Stimulated activated CD8-positive, alpha-beta memory T cell treated with anti-CD3 and anti-CD28 coated beads, Interleukin-7, amount 100 ng/mL, for 48 hours (primary cell): ENCODE measurements at places on chromosomes 2 and 18.

- DNase-seq: no peak
These were observed 42.3 kb upstream of the IGFBP5 start for GRCh38 chr2:216737676-216738075.

GRCh38 chr2:9108210-9108967, 98.2 kb upstream of the ASAP2 start:
- no peak for DNase-seq

- DNase-seq: no peak
These were observed 102.2 kb downstream of the OSBPL6 start for GRCh38 chr2:178296394-178297090.

DNA sequence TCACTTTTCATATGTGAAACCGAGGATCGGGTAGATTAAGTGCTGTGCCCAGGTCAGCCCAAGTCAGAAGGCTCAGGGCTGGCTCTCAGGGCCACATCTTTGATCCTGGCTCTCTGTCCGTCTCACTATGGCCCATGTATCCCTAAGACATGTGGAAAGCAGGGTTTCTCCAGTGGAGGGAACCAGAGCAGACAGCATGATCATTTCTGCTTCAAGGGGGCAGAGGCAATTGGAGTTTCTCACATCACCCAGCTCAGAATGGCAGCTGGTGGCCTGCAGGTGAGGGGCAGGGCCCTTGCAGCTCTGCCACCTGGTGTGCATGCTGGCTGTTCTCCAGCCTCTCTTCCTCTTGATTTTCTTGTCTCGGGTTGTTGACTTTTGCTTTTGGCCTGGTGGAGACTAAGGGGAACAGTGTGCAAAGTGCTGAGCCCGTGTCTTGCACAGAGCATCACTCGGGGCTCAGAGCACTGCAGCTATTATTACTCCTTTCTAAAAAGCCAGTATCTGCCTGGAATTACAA, 27.0 kb downstream of the LDLRAD4 start:
- no peak for DNase-seq

DNA sequence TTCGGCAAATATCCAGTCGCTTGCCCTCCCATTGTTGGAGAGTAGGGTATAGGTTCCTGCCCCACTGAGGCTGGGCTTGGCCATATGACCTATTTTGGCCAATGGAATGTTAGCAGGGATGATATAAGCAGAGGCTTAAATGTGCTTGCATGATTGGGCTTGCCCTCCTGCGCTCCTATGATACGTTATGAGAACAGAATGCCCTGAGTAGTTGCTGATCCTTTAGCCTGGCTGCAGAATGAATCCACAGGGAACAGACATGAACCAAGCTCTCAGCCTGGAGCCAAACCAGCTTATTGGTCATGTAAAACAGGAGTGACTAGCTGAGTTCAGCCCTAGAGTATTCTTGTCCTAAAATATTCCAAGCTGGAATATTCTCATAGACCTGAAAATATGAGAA, 34.8 kb upstream of the IMP4 start:
- DNase-seq: no peak

DNA sequence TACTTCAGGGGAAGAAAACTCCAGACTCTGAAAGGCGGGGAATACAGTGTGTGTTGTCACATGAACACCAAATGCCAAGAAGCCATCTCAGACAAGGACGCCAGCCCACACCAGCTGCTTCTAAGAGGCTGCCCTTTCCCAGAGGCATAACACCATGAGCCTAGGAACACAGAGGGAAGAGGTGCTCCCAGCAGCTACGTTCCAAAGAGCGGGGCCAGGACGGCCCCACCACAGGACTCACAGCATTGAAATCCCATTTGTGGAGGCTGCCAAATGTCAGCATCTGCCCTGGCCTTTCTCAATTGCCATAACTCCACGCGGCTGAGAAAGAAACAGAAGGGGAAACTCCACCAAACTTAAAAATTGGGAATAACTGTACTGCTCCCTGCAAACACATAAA, 20.1 kb upstream of the ID2 start:
- DNase-seq: no peak

DNA sequence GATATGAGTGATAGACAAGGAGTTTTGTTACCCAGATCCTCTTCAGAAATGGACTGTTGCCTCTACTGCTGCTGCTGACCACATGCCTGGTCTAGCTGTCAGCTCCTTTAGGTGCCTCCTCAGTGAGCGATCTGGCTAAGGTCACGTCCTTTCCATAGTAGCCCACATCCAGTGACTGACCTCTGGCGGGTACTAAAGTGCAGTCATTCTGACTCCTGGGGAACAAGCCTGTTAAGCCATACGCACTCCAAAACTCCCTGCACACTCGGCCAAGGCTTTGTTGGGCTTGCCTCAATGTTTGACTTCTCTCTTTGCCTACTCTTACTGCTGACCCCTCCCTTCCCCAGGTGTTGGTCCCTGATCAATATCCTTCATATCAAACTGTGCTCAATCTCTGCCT, 685.2 kb downstream of the IRS1 start:
- DNase-seq: no peak

DNA sequence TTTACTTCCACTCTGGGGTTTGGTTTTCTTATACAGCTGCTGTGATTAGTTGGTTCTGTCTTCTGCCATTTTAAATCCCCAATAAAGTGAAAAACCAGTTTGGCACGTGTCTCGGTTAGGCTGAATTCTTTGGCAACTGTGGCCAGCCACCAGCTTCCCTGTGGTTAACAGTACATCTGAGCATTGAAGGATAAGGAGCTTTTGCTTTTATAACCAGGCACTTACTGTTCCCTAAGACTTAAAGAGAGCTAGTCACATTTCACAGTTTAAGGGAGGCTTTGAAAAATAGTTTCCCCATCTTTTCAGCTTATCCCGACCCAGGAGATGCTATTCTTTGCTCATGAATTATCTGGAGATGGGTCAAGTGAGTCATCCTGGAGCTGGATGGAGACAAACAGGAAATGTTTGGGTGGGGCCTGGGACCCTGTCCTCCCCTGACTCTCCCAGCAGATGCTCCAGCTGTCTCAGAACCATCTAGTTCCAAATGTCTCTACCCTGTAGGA, 57.3 kb upstream of the EML6 start:
- no peak for DNase-seq

DNA sequence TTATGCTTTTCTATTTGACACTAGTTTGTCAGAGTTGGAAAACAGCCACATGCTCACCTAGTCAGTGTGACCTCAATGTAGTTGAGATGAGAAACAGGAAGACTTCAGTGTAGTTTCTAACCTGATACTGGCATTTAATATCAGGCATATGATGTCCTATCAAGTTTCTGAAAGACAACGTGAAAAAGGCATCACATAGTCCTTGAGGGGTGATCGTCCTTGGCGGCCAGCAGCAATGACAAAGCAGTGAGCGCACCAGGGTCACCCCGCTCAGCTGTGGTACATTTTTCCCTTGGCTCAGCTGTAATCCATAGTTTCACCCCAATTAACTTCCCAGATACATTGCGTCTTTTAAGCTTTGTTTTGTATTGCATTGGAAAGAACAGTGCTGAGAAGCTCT, 4.3 kb downstream of the HSPE1 start:
- no peak for DNase-seq

DNA sequence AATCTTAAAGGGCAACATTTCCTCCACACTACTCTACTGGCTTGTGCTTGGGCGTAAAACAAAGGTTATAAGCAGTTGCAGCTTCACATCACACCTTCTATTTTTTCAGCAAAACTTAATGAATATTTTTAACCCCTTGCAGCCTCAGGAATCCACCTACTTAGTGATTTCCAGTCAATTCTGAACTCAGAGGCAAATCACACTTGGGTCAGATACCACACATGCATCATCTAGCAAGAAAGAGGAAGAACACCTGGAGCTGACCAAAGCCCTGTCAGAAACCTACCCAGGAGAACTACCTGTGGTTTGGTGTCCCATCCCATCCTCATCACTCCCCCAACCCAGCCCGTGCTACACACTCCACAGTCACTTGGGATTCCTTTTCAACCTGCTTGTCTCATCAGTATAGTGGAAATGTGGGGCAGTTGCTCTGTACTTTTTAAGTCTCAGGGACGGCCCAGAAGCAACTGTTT, 25.5 kb downstream of the PIAS2 start:
- peak; percentile 3 for DNase-seq

DNA sequence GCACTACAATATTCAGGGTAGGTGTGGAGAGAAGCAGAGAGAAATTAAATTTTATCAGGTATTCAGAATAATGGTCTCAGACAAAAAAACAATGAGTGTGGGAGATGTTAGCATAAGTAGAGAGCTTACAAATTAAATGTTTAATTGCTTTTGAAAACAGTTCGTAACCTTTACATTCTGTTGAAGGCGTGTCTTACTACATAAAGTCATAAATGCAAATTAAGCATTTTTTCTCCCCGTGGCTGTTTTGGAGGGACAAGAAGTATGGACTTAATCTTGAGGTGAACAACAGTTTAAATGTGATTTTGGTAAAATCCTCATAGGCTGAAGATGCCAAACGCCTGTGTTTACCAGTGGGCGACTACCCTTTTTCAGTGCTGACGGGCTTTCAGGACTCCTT, 55.8 kb downstream of the OXER1 start:
- DNase-seq: no peak

- DNase-seq: no peak
These were observed 24.7 kb downstream of the SNRPD1 start for GRCh38 chr18:21636769-21637168.

- no peak for DNase-seq
These were observed 111.6 kb upstream of the CYP1B1 start for GRCh38 chr2:38187541-38188011.

DNA sequence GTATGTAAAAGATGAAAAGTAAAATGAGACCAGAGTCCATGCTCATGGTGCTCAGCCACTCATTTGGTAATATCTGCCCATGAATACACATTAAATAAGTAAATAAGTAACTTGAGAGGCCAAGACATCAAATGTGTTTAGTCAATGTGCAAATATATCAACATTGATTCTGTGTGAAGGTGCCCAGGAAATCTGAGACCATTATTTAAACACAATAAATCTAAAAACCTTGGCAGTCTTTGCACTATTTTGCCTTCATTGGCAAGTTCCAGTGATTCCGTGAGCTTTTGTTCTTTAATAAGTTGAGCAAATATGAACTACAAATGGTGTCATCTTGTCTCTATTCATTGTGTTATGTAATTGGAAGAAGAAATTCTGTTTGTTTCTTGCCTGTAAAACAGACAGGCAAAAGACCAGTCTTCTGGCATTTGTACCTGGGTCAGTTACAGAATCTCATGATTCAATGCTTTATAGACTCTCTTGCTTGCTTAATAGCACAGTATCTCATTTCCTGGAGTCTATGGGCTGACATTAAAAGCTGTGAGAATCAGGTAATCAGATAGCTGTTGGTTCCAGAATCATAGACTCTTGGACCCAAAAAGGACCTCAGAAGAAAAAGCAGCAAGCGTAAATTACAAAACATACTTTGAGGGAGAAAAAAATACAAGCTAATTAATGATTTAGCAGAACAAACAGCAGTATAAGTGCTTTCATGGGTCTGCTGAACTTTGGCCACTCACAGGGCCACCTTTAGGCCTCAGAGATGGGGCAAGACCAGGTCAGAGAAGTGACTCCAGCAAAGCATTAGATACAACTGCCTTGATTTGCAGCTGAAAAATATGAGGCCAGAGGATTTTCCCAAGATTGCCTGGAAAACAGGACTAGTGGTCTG, 20.0 kb upstream of the SERPINB3 start:
- no peak for DNase-seq

- no peak for DNase-seq
These were observed 261.2 kb downstream of the BCL11A start for GRCh38 chr2:60292242-60292641.

DNA sequence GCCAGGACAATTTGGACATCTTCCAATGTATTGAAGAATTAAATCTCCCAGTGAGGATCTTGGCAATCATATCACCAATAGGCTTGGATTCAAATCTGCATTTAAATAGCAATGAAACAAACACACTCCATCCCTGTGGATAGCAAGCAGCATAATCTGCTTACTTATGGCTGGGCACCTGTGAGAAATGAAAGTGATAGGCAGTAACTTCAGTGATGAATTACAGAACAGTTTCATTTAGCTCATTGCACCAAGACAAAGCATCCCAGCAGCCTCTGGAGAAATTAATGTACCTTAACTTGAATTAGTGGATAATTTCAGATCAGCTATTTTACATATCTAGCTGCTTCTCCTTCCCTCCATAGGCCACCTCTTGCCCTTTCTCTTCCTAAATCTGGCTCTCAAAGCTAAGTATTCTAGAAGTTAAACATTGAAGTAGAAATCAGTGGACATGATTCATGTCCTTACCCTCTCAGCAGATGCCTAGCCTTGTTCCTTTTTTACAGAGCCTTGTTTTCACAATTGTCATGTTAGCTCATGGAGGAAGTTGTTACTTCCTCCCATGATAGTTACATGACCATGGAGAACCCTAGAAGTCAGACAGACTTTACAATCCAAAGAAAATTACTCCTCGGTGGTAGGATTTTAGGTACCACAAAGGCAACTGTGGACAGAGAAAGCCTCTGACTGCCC, 88.5 kb upstream of the TACR1 start:
- no peak for DNase-seq

DNA sequence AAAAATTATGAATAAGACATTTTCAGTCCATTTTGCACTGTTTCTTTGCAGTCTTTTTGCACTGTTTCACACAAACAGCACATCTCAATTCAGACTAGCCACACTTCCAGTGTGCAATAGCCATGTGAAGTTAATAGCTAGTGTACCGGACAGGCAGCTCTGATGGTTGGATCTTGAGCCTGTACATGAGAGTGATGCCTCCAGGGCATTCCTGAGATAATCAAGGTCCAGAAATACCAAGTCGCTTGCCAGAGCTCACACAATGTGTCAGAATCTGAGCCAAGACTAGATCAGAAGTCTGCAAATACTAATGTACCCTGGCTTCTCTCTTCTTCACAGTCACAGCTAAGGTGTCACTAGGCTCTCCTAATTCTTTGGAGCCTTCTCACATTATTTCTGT, 180.2 kb downstream of the OSR1 start:
- DNase-seq: no peak

DNA sequence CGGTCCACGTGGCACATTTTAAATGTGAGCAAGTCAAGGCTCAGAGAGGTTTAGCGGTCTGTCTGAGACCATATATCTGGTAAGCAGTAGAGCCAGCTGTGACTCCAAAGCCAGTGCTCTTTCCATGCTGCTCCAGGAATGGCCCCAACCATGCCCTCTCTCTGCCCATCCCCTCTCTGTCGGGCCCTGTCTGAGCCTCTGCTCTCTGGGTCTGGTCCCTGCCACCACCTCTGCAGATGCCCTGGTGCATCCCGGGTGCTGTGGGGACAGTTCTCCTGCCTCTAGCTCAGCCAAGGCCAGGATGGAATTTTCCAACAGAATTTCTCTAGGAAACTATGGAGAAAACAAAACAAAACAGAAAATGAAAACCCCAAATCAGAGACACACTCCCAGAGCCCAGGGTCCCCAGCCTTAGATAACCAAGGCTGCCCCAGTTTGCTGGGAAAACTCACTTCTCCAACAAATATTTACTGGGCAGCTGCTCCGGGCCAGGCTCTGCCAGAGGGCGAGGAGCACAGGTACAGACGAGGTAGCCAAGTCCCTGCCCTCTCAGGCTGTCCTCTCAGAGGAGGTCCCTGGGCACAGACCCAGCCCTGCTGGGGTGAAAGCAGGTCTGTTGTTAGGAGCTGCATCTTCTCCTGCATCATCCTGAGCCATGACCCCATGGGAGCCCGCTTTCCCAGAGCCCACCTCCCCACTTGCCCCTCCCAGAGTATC, 9.2 kb downstream of the ADRA2B start:
- no peak for DNase-seq
